Activated T-helper 9 cell treated with anti-CD3 and anti-CD28 coated beads, Interleukin-2, amount 50 U/mL, for 16 hours (primary cell): ENCODE measurements at places on chromosomes 6 and 20.

GRCh38 chr6:35354361-35355135, 12.2 kb downstream of the PPARD start:
- no peak for DNase-seq

DNA sequence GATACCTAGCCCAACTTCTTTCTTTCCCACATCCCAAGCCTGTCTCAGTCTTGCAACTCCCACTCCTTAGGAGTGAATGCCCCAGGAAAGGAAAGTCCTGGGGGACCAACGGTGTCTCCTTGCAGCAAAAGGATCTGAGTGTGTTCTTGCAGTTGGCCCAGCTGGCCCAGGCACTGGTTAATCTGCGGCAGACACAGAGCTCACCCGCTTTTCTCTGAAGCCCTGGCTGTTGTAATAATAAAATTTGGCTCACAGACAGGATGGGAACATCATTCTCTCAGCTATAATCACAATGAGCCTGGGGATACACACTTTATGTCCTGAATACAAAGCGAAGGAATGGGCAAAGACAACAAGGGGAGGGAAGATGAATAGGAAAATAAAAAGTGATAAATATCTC, 287.0 kb upstream of the PRND start:
- DNase-seq: no peak

- no peak for DNase-seq
Observed at GRCh38 chr6:89669002-89669401, 30.5 kb upstream of the LYRM2 start.

DNA sequence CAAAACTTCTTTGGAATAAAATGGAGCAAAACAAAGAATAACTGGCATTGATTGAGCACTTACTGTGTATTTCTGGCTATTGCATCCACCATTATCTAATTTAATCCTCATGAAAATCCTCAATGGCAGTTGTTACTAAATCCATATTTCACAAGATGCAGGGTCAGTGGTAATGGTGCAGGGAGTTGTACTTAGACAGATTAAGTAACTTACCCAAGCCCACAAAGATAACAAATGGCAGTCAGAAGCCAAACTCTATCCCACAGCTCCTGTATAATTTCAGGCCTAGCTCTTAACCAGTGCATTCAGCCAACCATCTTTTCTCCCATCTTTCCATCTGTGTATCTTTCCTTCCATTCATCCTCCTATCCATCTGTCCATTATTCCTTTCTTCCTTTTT, 29.3 kb upstream of the SSTR4 start:
- DNase-seq: no peak

GRCh38 chr6:146581968-146582367, 16.8 kb upstream of the ADGB start:
- DNase-seq: no peak

GRCh38 chr6:12069891-12070529, 57.9 kb downstream of the HIVEP1 start:
- DNase-seq: no peak

DNA sequence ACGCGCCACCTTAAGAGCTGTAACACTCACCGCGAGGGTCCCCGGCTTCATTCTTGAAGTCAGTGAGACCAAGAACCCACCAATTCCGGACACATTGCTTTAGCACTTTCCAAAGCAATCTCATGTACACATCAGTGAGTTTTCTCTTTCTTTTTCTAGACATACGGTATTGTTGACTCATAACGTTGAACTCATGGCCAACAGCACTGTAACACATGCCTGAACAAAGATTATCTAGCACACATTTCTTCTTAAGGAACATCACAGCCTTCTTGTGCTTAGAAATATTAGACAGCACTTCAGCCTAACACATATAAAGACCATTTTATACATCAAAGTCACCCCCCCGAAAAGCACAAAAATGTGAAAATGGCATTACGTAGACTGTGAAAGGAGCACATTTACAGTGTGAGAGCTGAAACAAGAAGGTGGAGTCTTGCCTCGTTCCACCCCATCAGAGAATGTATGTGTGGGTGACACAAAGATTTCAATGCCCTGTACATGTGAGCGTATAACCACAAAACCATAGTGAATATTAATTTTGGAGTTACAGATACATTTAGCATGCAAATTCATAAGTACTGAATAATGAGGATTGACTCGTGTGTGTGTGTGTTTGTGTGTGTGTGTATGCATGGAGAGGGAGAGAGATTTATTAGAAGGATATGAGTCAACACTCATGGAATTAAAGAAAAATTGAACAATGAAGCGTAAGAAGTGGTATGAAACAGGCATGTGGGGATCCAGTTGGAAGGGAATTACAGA, 134.1 kb downstream of the FAM83B start:
- DNase-seq: no peak
